Mesenchymal stem cell (in vitro differentiated cells and primary cell): ENCODE measurements at places on chromosomes 7 and 10.

- no peaks in the 10 kb centered on the region for H3K27me3 ChIP-seq
- no peak overlapping the region for H3K4me3 ChIP-seq
Observed at GRCh38 chr10:108469940-108470339, 1305.4 kb upstream of the SORCS1 start.

GRCh38 chr7:116342125-116342524 is 131.8 kb downstream of the TES start:
- H3K27ac ChIP-seq, result no peak overlapping the region
- DNase-seq, result peak; percentile 22
- H3K4me1 ChIP-seq, result no peaks in the 10 kb centered on the region
- H3K4me3 ChIP-seq, result no peak overlapping the region

- no peak overlapping the region for H3K27ac ChIP-seq
- no peaks in the 10 kb centered on the region for H3K27me3 ChIP-seq
- no peak overlapping the region for H3K4me3 ChIP-seq
Observed at GRCh38 chr7:46545790-46546189, 624.7 kb upstream of the IGFBP3 start.

- H3K4me3 ChIP-seq, result no peak overlapping the region
- H3K27me3 ChIP-seq, result no peaks in the 10 kb centered on the region
- no peaks in the 10 kb centered on the region for H3K36me3 ChIP-seq
- H3K27ac ChIP-seq, result no peak overlapping the region
Observed at GRCh38 chr7:78690174-78690573, 763.3 kb downstream of the MAGI2 start.

DNA sequence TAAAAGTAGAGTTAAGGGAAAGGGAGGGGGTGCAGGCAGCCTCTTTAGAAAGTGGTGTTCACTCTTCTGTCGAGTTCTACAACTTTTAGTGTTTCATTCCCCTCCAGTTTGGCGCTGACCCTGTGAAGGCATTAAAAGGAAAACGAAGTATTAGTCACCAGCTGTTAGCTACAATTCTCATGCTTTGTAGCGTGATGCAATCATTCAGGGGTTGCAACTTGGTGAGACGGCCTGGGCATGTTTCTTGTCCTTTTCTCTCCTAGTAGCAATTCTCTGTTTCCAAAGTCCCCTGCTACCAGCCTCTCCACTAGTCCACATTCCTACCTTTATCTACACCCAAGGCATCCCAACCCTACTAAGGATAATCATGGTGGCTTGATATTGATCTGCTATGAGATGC is 33.7 kb upstream of the DGKI start:
- H3K27me3 ChIP-seq, result no peaks in the 10 kb centered on the region
- peak overlapping the region; percentile 13 for H3K4me3 ChIP-seq
- peak overlapping the region; percentile 42 for H3K27ac ChIP-seq
- peaks cover 75% of the 10 kb centered on the region for H3K36me3 ChIP-seq
- DNase-seq, result peak; percentile 76
